Suprapubic skin (tissue), 4 donors: ENCODE measurements at places on chromosomes 4 and X.

- no peak for DNase-seq
Measured at GRCh38 chrX:3550160-3550751, 163.2 kb downstream of the PRKX start.

GRCh38 chrX:118548841-118549240 is 53.2 kb downstream of the DOCK11 start:
- DNase-seq: no peak

DNA sequence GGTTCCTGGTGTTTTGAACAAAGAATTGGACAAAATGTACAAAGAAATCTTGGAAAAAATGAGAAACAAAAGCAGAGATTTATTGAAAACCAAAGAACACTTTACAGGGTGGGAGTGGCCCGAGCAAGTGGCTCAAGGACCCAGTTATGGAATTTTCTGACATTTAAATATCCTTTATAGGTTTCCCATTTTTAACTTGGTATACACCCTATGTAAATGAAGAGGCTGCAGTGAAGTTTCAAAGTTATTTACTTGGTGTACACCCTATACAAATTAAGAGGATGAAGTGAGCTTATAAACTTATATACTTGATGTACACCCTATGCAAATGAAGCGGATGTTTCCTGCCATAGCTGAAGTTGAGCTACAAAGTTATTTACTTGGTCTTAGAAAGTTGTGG is 4.7 kb downstream of the NLRP2B start:
- no peak for DNase-seq

- DNase-seq: no peak
Measured at GRCh38 chr4:148434075-148434773, 8.0 kb downstream of the NR3C2 start.

- no peak for DNase-seq
Measured at GRCh38 chrX:134718105-134718965, 60.1 kb upstream of the PLAC1 start.

GRCh38 chr4:3702561-3703221 is 63.5 kb upstream of the ADRA2C start:
- DNase-seq: peak; percentile 30

DNA sequence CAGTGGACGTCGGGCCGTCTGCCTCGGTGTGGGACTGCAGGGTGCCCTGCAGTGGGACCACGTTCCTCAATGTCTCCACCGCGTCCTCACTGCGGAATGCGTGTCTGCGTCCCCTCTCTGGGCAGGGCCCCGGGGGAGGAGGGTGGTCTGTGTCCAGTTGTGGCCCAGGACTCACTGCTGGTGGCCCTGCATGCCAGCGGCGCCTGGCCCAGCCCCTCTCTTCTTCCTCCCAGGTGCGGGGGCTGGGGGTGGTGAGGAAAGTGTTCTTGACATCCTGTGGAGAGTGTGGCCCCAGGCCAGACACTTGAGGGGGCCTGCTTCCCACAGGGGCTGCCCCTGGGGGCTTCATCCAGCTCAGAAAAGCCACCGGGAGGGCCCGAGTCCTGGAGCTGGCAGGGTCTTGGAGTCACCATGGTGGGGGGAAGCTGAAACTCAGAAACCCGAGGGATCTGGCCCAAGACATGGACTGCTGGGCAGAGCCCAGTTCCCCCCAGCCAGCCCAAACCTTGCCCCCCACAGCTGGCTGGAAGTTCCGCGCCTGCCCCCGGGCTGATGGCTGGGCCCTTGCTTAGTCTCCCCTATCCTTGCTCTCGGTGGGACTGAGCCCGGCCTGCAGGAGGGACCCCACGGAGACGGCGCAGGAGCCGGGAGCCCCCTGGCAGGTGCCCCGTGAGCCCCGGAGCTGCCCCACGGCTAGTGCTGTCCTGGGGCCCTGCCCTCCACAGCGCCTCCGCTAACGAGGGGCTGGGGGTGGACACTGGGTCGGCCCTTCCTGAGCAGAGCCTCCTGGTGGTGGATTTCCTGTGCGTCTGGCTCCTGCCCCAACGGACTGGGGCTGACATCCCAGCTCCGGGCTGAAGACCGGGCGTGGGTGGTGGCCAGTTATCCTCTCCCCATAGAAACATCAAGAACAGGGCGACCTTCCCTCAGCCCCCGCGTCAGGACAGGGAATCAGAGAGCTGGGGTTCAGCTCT is 2.9 kb downstream of the DOK7 start:
- DNase-seq: no peak

GRCh38 chr4:1277667-1278665 is 11.7 kb upstream of the MAEA start:
- DNase-seq: no peak

DNA sequence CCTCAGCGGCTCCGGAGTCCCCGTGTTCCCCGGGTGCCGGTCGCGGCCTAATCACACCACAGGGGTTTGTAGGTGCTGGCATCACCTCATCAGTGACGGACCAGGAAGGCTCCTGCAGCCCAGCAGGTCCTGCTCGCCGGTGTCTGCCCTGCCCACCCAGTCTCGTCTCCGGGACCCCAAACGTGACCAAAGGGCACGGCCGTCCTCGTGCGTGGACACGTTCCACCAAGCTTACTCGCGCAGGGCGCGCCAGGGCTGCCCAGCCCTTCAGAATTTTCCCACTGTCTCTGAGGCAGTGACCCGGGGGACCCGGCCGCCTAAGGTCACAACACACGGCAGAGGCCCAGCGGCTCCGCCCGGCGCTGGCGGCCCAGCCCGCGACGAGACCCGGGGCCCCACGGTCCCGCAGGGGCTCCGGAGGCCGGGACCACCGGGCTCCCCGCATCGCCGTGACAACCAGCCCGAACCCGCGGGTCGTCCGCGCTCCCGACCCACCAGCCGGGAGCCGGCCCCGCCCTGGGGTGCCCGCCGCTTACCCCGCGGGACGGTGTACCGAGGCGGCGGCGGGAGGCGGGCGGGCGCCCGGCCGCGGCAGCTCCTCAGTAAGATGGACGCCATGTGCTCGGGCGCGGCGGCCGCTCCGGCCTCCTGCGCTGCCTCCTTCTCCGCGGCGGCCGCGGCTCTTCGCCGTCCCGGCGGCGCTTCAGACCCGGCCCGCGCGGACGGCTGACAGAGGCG is 454 bp downstream of the LETM1 start:
- DNase-seq: no peak

DNA sequence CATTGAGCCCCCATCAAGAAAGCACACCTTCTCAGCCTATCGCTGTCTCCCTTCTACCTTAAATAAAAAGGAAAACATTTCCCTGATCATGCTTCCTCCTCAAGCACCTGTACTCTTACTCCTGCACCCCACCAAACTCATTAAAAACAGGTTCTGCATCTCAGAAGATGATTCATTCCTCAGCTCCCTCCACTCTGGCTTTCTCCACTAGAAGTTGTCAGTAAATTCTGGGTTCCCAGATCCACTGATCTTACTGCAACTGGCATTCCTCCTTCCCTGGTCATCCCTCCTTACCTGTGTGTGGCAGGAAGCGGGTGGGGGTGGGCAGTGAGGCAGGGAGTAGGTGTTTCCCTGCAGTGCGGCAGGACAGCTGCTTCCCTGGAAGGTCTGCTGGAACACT is 108.8 kb downstream of the GPR143 start:
- DNase-seq: no peak

GRCh38 chrX:110327336-110327735 is 9.5 kb upstream of the AMMECR1 start:
- DNase-seq: no peak

GRCh38 chrX:87583679-87584078 is 66.1 kb downstream of the KLHL4 start:
- no peak for DNase-seq

- no peak for DNase-seq
Measured at GRCh38 chr4:576991-577498, 950 bp upstream of the TMEM271 start.

- no peak for DNase-seq
Measured at GRCh38 chr4:112213856-112214255, 17.7 kb upstream of the AP1AR start.

DNA sequence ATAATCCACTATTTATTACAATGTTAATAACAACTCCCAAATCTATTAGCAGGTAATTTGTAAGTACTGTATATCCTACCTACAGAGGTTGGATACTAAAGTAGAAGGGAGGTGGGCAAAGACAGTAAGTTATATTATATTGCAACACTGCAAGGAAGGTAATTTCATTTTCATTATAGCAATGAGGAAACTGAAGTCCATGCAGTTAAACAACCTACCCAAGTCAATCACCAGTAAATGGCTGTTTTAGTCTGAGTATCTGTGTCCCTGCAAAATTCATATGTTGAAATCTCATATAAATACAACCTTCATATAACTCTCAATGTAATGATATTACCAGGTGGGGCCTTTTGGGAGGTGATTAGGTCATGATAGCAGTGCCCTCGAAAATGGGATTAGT is 114.4 kb downstream of the SCLT1 start:
- no peak for DNase-seq

DNA sequence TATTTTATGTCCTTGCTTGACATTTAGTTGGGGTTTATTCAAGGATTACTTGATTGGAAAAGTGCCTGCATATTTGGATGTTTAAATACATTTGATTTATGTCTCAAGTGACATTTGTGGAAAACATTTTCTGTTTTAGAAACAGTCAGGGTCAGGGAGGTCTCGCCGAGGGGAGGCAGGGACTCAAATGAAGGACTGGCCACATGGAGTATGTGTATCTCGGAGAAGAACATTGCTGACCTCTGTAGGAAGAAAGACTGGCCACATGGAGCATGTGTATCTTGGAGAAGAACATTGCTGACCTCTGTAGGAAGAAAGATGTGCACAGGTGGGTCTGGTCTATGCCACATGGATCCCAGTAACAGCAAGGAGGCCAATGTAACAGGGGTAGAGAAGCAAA is 233.6 kb downstream of the TRIML1 start:
- DNase-seq: no peak

DNA sequence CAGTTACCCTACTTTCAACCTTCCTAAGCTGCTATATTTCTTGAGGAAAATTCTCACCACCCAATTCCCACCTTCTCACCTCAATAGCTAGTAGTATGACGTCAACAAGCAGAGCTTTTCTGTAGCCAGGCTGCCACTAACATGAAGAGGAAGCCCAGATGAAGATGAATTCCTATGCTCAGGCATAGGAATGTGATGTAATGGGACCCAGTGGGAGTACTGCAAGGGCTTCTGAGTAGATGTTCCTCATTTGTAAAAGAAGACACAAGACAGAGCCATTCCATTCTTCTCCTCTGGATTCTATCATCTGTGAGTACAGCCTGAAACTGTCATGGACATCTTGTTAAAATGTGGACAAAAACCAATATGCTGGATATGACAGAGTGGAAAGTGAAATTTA is 81.6 kb upstream of the KLF3 start:
- DNase-seq: no peak

DNA sequence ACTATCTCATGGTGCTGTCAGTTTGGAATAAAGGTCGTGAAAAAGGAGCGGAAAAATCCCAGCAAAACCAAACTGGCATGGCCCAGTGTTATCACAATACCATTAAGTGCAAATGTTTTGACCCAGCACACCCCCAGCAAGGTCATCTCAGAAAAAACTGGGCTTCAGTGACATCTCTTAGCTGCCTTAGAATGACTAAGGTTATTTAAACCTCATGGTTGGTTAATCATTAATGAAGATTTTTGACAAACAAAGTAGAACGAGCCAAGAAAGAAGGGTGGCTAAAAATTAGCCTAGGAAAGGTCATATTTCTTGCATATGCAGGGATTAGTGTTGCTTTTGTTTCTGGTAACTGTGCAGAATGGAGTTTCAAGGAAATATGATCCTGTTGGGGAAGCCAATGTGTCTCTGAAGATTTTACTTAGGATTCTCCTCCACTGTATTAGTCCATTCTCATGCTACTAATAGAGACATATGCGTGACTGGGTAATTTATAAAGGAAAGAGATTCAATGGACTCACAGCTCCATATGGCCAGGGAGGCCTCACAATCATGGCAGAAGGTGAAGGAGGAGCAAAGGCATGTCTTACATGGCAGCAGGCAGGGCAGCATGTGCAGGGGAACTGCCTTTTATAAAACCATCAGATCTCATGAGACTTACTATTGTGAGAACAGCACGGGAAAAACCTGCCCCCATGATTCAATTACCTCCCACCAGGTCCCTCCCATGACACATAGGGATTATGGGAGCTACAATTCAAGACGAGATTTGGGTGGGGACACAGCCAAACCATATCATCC is 83.5 kb downstream of the CHRNA9 start:
- DNase-seq: no peak

DNA sequence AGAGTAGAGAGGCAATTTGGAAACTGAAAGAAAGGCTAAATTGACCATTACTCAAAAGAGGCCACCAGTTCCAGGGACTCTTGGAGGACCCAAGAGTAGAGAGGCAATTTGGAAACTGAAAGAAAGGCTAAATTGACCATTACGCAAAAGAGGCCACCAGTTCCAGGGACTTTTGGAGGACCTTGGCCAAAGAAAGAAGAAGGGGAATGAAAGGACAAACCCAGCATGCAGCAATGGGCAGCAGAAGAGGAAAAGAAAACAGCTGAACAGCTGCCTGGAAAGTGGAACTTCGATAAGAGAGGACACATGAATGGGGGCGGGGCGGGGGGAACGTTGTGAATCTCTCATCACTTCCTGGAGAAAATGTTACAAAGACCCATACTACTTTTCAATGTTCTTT is 80.8 kb downstream of the PALLD start:
- DNase-seq: no peak

DNA sequence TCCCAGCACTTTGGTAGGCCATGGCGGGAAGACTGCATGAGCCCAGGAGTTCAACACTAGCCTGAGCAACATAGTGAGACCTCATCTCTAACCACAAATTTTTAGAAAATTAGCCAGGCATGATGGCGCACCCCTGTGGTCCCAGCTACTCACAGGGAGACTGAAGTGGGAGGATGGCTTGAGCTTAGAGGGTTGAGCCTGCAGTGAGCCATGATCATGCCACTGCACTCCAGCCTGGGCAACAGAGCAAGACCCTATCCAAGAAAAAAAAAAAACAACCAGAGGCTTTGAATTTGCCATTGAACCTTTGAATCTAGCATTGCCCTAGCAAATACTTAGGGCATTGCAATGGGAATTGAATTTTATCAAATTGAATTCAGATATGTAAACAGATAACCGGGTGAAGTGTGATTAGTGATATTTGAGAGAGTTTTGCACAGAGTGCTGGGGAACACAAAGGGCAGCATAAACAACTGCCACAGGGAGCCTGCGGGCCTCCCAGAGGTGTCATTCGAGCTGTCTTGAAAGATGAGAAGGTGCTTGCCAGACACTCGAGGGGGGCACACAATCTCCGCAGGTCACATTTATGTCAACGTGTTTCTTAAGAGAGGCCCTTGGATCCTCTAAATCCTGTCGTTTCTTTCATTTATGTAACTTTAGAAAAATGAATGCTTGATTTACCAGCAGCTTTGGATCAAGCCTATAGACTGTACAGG is 200.3 kb downstream of the AASDH start:
- DNase-seq: no peak
